ENCODE measurements at places on chromosomes 2 and 18.

- no peak for DNase-seq
These were observed 31.2 kb downstream of the VSNL1 start for GRCh38 chr2:17571681-17572080.

- DNase-seq: no peak
These were observed 60.9 kb upstream of the MGAT5 start for GRCh38 chr2:134193006-134193405.

DNA sequence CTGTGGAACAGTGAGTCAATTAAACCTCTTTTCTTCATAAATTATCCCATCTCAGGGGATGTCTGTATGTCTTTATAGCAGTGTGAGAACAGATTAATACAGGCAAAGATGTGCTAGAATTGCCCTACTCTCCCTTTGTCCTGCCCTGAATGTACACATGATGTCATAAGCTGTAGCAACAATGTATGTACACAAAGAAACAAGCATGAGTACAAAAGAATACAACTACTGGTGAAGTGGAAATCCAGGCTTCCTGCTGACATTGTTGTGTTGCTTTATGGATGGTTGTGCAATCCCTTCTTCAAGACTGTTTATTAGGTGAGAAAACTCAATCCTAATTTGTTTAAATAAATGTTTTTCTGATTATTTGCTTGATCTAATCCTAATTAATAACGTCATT, 446.6 kb downstream of the DSC3 start:
- no peak for DNase-seq

DNA sequence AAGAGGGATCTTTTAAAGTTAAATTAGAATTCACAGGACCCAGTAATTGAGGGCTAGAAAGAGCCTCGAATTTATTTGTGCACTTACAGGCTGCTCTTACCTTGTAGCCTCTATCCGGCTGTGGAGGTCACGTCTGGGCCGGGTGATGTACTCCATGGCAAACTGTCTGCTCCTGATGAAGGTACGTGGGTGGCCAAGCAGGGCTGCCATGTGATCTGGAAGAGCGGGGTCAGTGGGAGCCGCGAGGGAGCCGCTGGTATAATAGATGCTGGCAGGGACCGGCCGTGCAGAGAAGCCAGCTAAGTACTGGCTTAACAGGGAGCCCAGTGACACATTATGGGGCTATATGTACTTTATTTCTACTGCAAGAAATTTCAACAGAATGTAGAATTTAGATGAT, 59.2 kb downstream of the ADI1 start:
- no peak for DNase-seq

DNA sequence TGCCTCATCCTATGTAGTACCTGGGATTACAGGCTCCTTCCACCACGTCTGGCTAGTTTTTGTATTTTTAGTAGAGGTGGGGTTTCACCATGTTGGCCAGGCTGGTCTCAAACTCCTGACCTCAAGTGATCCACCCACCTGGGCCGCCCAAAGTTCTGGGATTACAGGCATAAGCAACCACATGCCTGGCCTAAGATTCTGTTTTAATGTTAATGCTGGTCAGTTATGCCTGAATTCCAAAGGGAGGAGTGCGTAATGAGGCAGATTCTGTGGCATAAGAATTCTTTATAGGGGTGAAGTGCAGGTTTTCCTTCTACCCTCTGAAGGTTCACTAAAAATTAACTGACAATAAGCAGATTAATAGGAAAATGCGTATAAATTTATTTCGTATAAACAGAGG, 1343.8 kb upstream of the LRRTM1 start:
- DNase-seq: no peak

GRCh38 chr2:175755169-175755568, 246.9 kb downstream of the LNPK start:
- DNase-seq: no peak

Data from stimulated activated CD4-positive, alpha-beta T cell treated with anti-CD3 and anti-CD28 coated beads, Interleukin-1b, Interleukin-23, amount 100 ng/mL, for 1 hour (primary cell).